ENCODE measurements at places on chromosomes 3 and 15. TPM values are rescaled to one million over a fixed set of nuclear protein-coding genes. Genes with fewer than 3 reads are reported as not detected.

Gene CTXN2
- total RNA-seq: not detected

Gene CPNE9
- total RNA-seq: not detected

Gene HYAL3
- 3.1 TPM for total RNA-seq

Gene EIF3J
- total RNA-seq: 83.3 TPM

Gene ATP13A4
- 32.7 TPM for total RNA-seq

Measured in tongue (tissue), 3 donors.